ENCODE measurements at places on chromosomes 6 and 20. TPM values are rescaled to one million over a fixed set of nuclear protein-coding genes. Genes with fewer than 3 reads are reported as not detected.

Gene CNR1
- total RNA-seq: not detected

Gene RAET1L
- not detected for total RNA-seq

Gene CABLES2
- total RNA-seq: 1.2 TPM

Gene TPBG
- 6.5 TPM for total RNA-seq

Gene CDK19
- total RNA-seq: 4.9 TPM

Gene MICAL1
- total RNA-seq: 12.3 TPM

Gene PHACTR3
- not detected for total RNA-seq

Gene MKKS
- total RNA-seq: 4.4 TPM

Gene ALDH5A1
- total RNA-seq: 0.32 TPM

Gene TASP1
- total RNA-seq: 10.9 TPM

Gene TMEM74B
- 0.32 TPM for total RNA-seq

Gene PACRG
- total RNA-seq: not detected

Gene TMEM200A
- total RNA-seq: 3.0 TPM

Gene CFB
- total RNA-seq: 1.3 TPM

Gene GLP1R
- not detected for total RNA-seq

Gene TTLL9
- not detected for total RNA-seq

Gene UBR2
- 26.3 TPM for total RNA-seq

Gene TMEM244
- total RNA-seq: not detected

Gene TRIM15
- not detected for total RNA-seq

Gene SNAI1
- total RNA-seq: 0.46 TPM

Gene PYGB
- total RNA-seq: 69.2 TPM

Gene PAK5
- not detected for total RNA-seq

Gene FAM83C
- not detected for total RNA-seq

Gene DPPA5
- total RNA-seq: not detected

Gene NINL
- total RNA-seq: 9.4 TPM

Gene VSTM2L
- total RNA-seq: not detected

Gene HSPA1L
- 0.76 TPM for total RNA-seq
